CD4-positive, alpha-beta T cell treated with Interleukin-15 for 4 hours (primary cell): ENCODE measurements at places on chromosomes 7 and 10.

GRCh38 chr7:17247357-17247756 lies 51.1 kb upstream of the AHR start:
- no peak for DNase-seq

GRCh38 chr10:4373098-4373497 lies 452.9 kb upstream of the AKR1E2 start:
- no peak for DNase-seq

DNA sequence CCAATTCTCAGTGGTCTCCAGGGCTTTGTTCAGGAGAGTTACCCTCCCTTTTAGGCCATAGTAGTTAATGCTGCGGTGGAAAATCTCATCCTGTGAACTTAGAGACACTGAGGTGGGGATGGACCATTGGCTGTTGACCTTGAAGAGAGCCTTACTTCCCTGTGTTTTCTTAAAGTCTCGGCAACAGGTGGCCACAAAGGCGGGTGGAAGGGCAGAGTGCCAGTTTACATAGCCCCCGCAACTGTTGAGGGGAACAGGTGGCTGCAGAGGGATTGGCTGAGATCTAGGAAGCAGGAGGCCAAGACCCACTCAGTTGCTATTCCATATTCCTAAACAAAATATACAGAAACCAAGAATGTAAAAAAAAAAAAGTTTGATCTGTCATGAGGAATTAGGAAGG lies 160.6 kb downstream of the ST7 start:
- DNase-seq, result no peak

DNA sequence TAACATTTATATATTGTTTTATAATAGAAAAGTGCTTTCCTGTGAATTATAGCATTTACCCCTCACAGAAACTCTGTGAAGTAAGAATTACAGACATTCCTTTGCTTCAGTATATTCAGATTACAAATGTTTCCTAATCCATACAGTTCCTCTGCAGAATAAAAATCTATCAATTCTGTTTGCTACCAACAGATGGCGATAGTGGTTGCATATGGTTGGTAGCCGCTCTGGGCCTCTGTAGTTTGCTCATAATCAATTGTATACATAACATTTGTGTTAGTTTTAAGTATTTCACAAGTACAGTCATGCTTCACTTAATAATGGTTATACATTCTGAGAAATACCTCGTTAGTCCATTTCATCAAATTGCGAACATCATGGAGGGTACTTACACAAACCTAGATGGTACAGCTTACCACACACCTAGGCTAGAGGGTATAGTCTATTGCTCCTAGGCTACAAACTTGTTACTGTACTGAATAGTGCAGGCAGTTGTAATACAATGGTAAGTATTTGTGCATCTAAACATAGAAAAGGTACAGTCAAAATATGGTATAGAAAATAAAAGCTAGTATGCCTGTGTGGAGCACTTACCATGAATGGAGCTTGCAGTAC lies 94.4 kb upstream of the STEAP4 start:
- no peak for DNase-seq
